Type B pancreatic cell (in vitro differentiated cells): ENCODE measurements at places on chromosomes 1 and 21.

- no peak for DNase-seq
These were observed 98.6 kb upstream of the ZNF644 start for GRCh38 chr1:91120421-91120820.

DNA sequence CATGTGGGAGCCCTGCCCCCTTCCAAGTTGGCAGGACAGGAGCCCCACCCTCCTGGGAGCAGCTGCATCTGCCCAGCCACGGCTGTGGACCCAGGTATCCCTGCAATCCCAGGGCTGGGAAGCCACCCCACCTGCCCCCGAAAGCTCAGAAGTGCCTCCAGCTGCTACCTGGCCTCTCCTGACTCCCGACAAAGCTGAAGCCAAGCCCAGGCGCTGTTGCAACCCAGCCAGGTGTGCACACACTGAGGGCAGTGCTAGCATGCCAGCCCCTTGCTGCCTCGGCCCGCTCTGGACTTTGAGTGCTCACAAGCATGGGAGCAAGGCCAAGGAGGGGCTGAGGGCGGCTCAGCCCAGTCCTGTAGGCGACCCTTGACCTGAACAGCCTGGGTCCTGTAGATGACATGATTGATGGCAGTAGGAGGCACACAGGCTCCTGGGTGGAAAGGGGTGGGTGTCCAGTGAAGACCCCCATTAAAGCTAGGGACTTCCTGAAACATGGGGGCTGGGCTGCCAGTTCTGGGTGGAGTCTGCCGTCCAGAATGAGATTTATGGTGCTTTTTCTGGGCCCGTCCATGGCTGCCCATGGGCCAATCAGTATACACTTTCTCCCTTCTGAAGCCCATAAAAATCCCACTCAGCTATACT is 2.8 kb upstream of the SSU72 start:
- no peak for DNase-seq

- no peak for DNase-seq
These were observed 14.1 kb downstream of the CNR2 start for GRCh38 chr1:23899070-23899469.

DNA sequence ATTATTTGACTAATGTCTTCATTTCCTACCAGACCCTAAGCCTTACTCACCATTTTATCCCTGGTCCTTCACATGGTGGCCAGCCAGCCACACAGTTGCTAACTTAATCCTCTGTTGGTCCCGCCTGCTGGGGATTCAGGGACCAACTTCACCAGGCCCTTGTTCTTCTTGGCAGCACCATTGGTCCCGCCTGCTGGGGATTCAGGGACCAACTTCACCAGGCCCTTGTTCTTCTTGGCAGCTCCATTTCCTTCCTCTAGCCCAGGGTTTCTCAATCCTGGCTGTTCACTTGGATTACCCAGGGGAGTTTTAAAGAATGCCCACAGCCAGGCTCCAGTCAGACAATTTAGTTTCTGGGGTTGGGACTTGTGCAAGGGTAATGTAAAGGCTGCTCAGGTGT is 233.1 kb upstream of the CSF3R start:
- DNase-seq: no peak

DNA sequence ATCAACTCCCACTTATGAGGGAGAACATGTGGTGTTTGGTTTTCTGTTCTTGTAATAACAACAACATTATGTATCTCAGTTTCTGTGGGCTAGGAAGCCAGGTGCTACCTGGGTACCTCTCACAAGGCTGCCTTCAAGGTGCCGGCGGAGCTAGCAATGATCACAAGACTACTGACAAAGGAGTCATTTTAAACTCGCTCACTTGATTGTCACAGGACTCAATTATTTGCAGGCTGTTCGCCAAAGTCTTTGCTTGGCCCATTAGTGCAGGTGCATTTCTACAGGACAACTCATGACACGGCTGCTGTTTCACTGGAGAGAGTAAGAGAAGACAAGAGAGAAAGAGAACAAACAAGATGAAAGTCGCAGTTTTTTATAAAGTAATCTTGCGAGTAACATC is 1237.4 kb upstream of the TMPRSS15 start:
- no peak for DNase-seq

DNA sequence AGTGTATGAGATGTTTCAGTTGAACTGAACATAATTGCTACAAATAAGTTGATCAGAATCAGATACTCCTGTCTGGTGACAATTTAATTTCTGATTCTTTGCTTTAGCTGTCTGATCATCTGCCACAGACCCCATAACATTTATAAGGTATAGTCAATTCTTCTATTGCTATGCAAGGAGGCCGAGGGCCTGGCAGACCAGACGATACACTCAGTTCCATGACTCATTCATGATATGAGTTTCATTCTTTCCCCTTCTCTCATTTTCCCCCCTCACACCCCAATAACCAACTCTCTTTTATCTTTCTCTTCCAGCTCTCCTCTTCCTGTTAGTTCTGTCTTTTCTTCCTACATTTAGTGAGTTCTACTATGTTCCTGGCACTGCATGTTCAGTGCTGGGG is 236.8 kb downstream of the PAPPA2 start:
- DNase-seq: no peak
